Putamen (tissue), 1 donor: ENCODE measurements at places on chromosomes 12 and 14.

DNA sequence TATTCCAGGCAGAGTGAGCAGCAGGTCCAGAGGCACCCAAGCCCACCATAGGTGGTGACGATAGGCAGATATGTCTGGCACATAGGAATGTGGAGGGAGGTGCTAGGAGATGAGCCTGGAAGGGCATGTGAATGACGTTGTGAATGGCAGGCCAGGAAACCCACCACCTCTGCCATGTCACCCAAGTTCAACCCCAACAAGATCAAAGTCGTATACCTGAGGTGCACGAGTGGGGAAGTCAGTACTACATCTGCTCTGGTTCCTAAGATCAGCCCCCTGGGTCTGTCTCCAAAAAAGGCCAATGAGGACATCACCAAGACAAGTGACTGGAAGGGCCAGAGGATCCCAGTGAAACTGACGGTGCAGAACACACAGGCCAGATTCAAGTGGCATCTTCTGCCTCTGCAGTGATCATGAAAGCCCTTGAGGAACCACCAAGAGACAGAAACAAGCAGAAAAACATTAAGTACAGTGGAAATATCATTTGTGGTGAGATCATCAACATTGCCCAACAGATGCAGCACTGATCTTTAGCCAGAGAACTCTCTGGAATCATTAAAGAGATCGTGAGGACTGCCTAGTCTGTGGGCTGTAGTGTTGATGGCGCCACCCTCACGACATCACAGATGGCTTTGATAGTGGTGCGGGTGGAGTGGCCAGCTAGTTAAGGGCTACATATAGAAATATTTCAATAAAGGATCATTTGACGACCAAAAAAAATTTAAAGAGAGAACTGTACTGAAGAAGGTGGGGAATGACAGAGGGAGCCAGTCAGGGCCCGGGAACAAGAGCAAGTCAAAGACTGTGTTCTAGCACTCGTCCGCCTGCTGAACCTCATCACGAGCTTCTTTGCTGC, 99.7 kb downstream of the ZFP36L1 start:
- DNase-seq, result no peak

GRCh38 chr14:63788011-63788933, 60.4 kb upstream of the SGPP1 start:
- no peak for DNase-seq

- DNase-seq, result no peak
Measured at GRCh38 chr14:105525861-105526775, at the start of gene TMEM121. Gene TMEM121 (plus strand): TSS chr14:105526583. CDS start chr14:105528835, 2,252 bp downstream.

DNA sequence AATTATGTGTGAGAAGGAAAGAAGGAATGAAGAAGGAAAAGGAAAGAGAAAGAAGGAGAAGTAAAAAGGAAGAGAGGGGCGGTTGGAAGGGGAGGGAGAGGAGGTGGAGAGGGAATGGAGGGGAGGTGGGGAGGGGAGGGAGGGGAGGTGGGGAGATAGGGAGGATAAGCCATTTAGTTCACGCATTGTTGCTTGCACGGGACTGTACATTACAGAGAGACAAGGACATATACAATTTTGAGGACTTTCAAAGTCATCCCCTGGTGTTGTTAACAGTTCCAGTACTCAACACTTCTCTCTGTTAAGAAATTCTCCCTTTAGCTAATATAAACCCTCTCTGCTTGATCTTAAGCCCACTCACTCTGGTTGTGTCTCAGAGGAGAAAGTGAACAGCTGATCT, 312.5 kb downstream of the GRIN2B start:
- no peak for DNase-seq

DNA sequence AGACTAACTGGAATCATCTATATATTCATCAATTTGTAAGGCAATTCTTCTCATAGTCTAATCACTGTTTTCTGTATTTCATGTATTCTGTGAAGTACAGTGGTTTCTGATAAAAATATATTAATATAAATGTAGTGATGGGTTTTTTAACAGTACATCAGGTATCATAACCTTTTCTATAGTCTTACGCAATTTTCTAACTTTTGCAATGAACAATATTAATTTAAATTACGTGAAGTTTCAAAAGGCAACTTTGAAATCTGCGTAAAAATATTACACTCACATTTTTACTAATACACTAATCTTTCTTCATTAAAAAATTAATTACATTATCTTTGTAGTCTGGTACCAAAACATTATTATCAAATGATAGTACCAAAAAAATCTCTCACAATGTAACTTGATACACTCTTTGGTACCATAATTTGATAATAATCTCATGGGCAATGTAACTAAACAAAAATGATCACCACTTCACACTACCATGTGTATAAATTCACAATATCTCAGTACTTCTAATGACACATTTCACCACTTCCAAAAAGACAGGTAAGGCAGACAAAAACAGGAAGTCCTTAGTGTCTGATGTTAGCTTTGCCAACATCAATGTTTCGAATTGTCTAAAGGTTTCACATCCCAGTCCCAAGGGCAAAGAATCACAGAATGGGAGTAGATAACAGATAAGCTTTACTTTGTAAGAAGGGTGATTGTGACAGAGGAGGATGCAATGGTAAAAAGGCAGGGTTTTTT, 8.7 kb downstream of the DNAI7 start:
- no peak for DNase-seq

- no peak for DNase-seq
Measured at GRCh38 chr12:77382096-77382742, 316.9 kb upstream of the E2F7 start.

DNA sequence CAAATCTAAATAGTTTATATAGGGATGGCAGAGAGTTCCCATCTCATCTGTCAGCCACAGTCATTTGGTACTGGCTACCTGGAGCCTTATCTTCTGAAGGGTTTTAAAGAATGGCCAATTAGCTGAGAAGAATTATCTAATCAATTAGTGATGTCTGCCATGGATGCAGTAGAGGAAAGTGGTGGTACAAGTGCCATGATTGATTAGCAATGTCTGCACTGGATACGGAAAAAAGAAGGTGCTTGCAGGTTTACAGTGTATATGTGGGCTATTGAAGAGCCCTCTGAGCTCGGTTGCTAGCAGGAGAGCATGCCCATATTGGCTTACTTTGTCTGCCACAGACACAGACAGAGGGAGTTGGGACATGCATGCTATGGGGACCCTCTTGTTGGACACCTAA, 7.9 kb upstream of the OAS2 start:
- no peak for DNase-seq

- no peak for DNase-seq
Measured at GRCh38 chr14:89304972-89305703, 111.9 kb downstream of the FOXN3 start.

DNA sequence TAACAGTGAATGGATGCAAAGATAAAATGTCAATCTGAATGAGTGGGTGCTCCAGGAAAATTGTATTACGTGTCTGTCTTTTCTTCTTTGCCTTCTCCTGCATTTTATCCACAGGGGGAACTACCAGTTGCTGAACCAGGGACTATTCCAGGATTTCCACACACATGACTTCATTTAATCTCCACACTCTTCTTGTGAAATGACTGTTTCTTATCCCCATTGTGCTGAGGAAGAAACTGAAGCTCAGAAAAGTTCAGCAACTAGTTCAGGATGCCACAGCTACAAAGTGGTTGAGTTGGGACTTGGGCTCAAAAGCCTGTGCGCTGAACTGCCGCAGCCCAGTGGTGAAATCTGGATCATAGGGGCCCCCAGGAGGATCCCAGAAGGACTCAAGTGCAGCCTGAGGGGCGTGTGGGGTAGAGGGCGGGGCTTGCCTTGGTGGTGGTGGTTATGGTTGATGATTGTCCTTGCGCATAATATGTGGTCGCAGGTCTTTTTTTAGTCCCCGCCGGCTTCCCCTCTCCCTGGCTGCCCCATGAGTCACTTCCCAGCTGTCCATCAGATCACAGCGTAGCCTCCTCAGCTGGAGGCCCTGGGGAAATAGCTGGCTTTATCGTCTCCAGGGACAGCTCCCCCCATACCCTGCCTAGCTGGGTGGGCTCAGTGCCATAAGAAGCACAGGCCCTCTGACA, 235.2 kb upstream of the CRY1 start:
- no peak for DNase-seq

DNA sequence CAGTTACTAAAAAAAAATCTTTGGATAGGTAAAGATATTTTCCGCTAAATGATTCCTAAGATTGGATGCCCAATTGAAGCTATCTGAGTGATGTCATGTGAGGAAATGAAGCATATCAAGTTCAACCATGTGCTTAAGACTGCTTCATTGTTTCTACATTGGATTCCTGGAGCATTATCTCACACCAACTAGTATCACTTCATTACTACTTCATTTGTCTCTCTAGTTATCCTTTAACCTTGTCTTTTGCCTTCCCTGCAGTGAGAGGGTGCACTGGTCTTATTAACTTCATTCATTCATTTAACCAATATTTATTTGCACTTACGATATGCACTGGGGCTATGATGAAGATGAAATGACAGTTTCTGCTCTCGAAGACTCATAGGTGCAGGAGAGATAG, 198.1 kb downstream of the SLC38A4 start:
- DNase-seq, result no peak

DNA sequence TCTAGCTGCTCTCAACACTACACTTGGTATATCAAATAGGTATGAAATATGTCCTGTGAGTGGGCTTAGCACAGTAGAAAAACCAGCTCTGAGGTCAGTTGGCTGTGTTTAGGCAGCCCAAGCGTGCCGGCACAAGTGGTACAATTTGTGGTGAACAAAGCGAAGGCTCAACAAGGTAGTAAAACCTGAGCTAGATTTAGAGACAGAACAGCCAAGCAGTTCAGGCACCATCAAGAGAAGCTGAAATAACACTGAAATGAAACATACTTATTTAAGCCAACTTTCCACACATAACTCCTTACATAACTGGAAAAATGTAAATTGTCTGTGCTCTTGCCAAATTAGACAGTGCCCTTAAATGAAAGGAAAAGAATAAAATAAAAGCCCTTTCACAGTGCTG, 596.8 kb upstream of the FBXO33 start:
- no peak for DNase-seq

DNA sequence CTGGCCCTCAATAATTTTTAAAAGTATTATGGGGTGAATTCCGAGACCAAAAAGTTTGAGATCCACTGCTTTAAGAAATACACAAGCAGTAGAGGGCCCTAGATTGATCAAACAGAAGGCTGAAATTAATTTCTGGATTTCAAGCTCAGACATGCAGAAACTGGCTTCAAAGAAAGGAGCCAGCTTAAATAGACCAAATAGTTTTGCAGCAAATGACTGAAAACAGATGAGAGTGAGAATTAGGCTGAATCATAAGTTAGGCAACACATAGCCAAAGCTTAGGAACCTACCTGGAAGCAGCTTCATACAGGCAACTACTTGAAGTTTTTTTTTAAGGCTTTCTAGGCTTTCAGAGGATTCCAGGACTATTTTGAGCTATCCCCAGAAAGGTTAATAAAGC, 12.4 kb downstream of the ATF7 start:
- DNase-seq, result no peak

- DNase-seq, result no peak
Measured at GRCh38 chr12:49696723-49697122, 10.5 kb downstream of the FMNL3 start.

GRCh38 chr14:105151838-105152793, 16.5 kb downstream of the JAG2 start:
- DNase-seq, result no peak

- no peak for DNase-seq
Measured at GRCh38 chr12:85441741-85442140, 161.7 kb downstream of the ALX1 start.

DNA sequence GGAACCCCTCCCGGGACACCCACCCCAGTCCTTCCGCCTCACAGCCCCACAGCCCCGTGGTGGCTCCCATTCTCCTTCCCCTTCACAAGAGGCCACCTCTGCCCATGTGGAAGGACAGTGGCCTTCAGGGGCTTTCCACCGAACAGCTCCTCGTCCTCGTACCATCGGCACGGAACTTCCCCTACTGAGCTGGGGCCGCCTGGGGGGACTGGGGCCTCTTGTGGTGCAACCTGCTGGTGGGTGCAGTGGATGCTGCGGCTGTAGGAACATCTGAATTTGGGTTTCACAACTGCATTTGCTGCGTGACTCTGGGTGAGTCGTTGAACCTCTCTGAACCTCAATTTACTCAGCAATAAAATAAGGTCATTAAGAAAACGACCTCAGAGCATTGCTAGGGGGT, 50.9 kb downstream of the RFLNA start:
- DNase-seq, result no peak

DNA sequence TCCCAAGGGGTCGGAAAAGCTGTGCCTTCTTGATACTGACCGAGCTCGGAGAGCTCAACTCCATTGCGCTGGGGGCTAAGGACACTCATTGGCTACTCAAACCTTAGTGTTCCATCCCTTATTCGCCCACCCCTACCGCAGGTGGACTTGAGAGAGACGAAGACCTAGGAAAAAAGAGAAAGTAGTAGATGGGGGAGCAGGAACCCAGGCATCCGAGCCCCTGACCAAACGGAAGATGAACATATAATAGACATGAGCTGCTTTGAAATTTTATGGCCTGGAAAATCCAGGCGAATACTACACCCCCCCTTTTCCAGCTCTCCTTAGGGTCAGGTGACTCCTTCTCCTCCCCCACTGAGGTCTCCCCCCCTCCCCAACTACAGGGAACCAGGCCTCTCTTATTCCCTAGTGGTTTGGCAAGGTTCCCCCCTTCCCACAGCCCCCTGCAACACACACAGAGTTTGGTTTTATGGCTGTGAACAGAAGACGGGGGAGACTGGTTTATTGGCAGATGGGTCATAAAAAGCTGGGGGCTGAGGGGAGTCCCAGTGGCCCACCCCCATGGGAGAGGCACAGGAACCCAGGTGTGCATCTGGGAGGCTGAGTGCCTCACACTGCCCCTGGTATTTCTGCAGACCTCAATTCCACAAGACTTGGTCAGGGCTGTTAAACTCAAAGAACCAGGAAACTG, 1.6 kb downstream of the GDF11 start:
- no peak for DNase-seq
